ENCODE measurements at places on chromosomes 3 and 15. TPM values are rescaled to one million over a fixed set of nuclear protein-coding genes. Genes with fewer than 3 reads are reported as not detected.

GRCh38 chr3:47813551-47814177, 10.7 kb downstream of the DHX30 start:
- DNase-seq, result no peak

GRCh38 chr3:170301405-170301804, 56.1 kb upstream of the SKIL start:
- DNase-seq, result no peak

GRCh38 chr15:45612790-45613415, 21.9 kb upstream of the SQOR start:
- DNase-seq, result no peak

Gene VPS8
- 62.9 TPM for total RNA-seq

GRCh38 chr3:5293207-5293606, 105.7 kb downstream of the EDEM1 start:
- no peak for DNase-seq

DNA sequence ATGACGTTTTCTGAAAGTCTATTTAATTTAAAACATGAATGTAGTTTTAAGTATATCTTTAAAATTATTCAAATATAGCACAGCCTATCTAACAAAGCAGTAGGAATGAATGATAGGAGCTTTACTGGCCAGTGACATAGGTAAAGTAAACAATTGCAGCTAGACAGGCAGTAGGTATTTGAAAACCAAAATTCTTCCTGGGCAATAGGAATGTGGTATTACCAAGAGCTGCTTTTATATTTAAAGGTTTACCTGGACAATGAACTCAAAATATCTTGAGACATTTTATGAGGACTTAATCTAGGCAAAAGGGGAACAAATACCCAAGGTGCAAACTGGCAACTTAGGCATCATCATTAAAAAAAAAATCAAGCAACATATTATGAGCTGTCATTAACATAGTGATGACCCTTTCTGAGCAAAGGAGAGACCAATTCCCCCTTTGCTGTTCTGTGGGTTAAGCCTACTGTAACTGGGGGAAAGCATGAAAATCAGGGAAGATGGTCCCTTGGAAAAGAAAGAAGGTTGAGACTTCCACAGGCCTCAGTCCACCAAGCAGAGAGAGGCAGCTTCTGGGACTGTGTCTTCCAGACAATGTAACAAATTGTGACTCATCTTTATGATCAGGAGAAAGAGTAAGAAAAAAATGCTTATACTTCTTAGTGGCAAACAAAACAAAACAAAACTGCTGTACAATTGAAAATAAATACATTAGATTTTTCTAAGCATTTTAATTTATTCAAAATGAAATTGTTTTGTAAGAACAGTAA, 12.9 kb downstream of the ISL2 start:
- no peak for DNase-seq

Gene ISLR
- total RNA-seq, result 40.6 TPM

DNA sequence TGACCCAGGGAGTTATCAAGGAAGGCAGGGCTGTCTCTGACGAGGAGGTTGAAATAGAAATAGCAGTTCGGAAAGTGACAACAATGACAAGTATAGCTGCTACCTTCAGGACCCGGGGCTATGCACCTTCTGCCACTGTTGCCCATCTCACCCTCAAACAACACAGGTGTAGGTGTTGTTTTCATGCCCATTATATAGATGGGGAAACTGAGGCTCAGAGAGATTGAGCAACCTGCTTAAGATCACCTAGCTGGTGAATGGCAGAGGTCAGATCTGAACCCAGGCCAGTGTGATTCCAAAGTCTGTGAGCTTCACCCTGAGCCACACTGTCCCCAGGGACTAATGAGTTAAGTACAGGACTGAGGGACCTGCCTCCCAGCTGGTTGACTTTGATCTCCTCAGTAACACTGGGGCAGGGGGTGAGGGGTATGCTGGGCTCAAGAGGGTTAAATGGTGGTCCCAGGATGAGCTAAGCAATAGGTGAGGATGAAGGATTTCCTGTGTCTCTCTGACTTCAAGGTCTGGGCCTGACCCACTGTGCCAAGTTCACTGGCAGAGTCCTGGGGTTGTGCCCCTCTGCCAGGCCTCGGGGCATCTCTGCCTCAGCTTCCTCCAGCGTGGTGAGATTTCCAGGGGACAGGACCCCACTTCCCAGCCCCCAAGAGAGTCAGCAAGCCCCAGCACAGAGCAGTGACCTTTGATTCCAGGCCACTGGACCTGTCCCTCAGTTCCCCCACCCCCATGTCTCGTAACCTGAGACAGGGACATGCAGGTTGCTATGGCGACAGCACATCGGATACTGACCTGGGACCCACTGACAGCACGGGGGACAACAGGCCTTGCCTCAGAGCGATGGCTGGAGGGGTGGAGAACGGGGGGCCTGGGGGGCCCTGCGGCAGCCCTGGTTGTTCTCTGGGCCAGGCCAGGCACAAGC, 35.0 kb downstream of the ATP2B2 start:
- DNase-seq, result no peak

GRCh38 chr3:126580746-126581145, 22.0 kb upstream of the C3orf22 start:
- no peak for DNase-seq

- DNase-seq, result no peak
Observed at GRCh38 chr15:25789616-25789999, 73.5 kb downstream of the ATP10A start.

DNA sequence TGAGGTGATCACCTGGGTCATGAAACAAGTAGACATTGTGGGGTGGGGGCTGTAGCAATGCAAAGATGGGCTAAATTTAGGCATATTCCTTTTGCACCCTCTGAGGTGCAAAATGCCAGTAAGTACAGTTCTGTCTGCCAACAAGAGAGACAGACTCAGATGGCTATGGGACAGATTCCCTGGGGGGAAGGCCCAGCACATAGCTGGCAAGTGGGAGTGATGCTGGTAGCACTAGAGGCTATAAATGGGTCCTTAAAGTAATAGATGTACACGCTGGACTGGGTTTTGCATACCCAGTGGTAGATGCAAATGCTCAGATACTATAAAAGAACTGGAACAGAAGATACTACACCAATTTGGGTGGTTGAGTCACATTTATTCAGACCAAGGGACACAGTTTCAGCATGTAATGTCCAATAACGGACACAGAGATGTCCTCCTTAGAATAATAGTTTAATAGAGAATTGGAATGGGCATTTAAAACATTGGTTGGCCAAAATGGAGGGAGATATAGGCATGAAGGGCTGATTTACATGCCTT, 67.4 kb upstream of the RNU6-1 start:
- no peak for DNase-seq

Gene ANKRD34C
- not detected for total RNA-seq

GRCh38 chr3:178637802-178638201, 101.6 kb downstream of the KCNMB2 start:
- no peak for DNase-seq

DNA sequence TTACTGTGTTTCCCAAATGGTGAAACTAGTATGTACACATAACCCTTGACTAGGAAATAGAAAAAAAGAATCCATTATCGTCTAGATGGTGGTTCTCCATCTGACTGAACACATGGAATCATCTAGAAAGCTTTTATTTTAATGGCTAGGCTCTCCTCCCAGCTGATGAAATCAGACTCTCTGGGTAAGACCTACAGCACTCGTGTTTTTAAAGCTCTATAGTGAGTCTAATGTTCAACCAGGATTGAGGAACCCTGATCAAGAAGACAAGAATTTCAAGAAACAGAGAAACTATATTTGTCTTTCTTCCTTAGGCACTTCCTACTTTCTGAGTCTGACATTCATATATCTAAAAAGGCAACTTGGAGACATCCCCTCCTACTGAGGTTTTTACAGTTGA, 118.8 kb downstream of the TMCO5A start:
- no peak for DNase-seq

GRCh38 chr3:86793786-86794185, 197.2 kb downstream of the VGLL3 start:
- DNase-seq, result no peak

Data from upper lobe of right lung (tissue), 1 donor.